ENCODE measurements at places on chromosomes 3 and 15. TPM values are rescaled to one million over a fixed set of nuclear protein-coding genes. Genes with fewer than 3 reads are reported as not detected.

DYNLT2B gene
- total RNA-seq, result 9.2 TPM

SLC12A8 gene
- 1.2 TPM for total RNA-seq

UPK1B gene
- not detected for total RNA-seq

VWA5B2 gene
- total RNA-seq, result not detected

FAM219B gene
- 37.5 TPM for total RNA-seq

IL17RD gene
- total RNA-seq, result 2.0 TPM

CIP2A gene
- 30.4 TPM for total RNA-seq

JMJD7 gene
- total RNA-seq, result 9.4 TPM

TGM4 gene
- total RNA-seq, result 0.80 TPM

DNAJC13 gene
- total RNA-seq, result 24.0 TPM

CFAP92 gene
- 0.61 TPM for total RNA-seq

KAT2B gene
- total RNA-seq, result 11.4 TPM

LRRN1 gene
- total RNA-seq, result not detected

SLC6A20 gene
- 0.66 TPM for total RNA-seq

ROBO2 gene
- 2.7 TPM for total RNA-seq

C3orf70 gene
- total RNA-seq, result 1.9 TPM

HRG gene
- not detected for total RNA-seq

HHATL gene
- total RNA-seq, result not detected

DAZL gene
- total RNA-seq, result not detected
